ENCODE measurements at places on chromosomes 11 and 22.

- DNase-seq: no peak
These were observed 142.9 kb downstream of the SNX19 start for GRCh38 chr11:130773244-130773820.

GRCh38 chr22:20966883-20967696 lies at the start of gene AIFM3:
Gene AIFM3, plus strand, starts transcription at chr22:20967255. Its CDS starts 690 bp downstream, at chr22:20967945.
- no peak for DNase-seq

DNA sequence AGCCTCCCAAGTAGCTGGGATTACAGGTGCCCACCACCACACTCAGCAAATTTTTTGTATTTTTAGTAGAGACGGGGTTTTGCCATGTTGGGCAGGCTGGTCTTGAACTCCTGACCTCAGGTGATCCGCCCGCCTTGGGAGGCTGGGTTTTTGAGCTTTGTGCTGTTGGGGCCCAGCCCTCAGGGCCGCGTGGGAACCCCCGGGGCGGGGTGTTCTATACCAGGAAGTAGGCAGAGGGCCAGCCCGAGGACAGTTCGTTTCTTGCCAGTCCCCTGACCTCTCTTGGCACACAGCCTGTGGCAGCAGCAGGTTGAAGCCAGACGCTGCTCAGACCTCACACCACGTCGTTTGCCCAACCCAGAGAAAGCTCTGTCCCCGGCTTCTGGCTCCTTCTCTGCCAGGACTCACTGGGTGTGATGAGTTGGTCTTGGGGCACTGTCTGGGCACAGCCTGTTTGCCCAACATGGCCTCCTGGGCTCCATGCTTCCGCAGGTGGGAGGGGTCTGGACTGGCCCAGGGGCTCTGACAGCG lies 24.9 kb upstream of the CHKA start:
- no peak for DNase-seq

GRCh38 chr11:68038226-68038717 lies 553 bp upstream of the TCIRG1 start:
- DNase-seq: no peak

DNA sequence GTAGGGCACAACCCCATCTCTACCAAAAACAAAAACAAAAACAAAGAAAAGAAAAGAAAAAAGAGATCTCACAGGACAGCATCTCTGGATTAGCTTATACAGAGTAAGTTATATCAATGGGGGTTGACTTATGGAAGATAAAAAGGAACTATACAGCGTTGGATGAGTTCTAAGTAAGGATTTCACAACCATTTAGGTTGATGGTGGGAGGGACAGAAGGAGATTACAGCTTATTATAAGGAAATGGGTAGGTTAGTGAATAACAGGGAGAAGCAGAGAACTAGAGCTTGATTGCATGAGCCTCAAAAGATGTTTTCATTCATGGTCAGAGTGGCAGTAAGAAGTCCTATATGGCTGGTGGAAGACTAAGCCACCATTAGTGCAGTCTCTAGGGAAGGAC lies 60.3 kb downstream of the CECR2 start:
- DNase-seq: no peak

DNA sequence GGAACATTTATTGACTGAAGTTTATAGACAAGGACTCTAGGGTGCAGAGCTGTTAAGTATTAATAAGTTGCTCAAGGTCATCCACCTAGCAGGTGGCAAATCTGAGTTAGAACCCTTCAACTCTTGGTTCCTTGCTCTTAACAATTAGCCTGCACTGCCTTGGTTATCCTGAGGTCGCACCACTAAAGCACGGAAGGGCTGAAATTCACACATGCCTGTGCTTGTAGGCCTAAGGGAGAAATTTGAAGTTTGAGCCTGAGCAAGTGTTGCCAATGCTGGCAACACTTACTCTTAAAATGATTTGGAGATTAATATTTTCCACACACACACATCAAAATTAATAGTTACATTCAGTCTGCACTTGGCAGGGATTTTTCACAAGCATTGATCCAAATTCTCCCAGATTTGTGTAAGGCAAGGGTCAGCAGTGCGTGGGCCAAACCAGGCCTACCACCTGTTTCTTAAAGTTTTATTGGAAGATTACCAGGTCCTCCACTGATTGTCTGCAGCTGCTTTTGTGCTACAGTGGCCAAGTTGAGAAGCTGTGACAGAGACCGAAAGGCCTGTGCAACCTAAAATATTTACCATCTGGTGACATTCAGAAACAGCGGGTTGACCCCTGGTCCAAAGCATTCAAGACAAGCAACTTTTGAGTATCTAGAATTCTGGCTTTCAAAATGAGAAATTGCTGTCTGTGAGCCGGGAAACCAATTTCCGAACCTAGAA lies 16.3 kb downstream of the APOL5 start:
- no peak for DNase-seq

GRCh38 chr22:36755316-36755715 lies 20.6 kb downstream of the IFT27 start:
- DNase-seq: no peak

- no peak for DNase-seq
These were observed 9.3 kb downstream of the TENM4 start for GRCh38 chr11:79431535-79431934.

- no peak for DNase-seq
These were observed 10.0 kb upstream of the CCDC83 start for GRCh38 chr11:85845124-85845631.

DNA sequence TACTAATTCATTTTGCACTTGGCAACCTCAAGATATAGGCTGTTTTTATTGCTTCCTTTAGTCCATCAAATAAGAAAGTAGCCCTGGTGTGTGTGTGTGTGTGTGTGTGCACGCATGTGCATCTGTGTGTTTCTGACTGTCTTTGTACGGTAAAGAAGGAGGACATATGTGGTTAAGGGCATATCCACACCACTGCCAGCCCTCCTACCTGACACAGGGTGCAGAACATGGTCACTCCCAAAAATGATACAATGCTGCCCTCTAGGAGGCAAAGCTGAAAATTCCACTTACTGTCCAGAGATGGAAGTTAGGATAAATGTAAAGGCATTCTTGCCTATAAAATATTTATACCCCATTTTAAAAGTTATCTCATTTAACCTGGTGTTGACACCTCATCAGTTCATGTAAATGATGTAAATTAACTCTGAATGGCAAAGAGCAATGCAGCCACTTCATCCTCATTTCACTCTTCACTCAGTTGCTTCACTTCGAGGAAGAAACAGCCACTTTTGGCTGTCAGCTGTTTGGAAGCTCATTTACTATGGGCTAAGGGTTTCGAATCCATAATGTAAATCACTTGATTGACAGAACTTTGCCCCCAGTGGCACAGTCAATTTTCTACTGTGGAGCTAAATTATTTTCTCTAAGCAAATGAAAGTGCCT lies 83.1 kb upstream of the MTNR1B start:
- DNase-seq: peak; percentile 61

GRCh38 chr11:107827041-107827440 lies 31.5 kb downstream of the SLC35F2 start:
- DNase-seq: no peak

- no peak for DNase-seq
These were observed 15.9 kb downstream of the MCAT start for GRCh38 chr22:43127166-43127908.

GRCh38 chr11:75033916-75034315 lies 45.2 kb downstream of the NEU3 start:
- no peak for DNase-seq

GRCh38 chr11:133947321-133947756 lies 9.4 kb downstream of the IGSF9B start:
- DNase-seq: peak; percentile 58

DNA sequence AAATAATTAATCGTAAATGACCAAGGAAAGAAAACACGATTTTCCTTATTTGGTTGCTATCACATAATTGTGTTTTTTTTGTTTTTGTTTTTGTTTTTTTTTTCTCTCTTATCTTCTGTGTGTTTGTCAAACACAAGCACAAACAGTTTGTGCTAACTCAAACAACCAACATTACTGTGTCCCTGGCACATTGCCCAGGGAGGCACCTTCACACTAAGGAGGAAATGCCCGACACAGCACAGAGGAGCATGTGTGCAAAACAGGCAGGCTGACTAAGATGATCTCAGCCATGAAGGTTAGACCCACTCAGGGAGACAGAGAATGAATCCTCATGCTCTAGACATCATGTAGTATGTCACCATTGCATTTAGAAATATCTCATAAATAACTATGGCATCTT lies 130.1 kb downstream of the SOX6 start:
- peak; percentile 53 for DNase-seq

GRCh38 chr11:102322560-102322959 lies 5.3 kb downstream of the BIRC3 start:
- DNase-seq: no peak

DNA sequence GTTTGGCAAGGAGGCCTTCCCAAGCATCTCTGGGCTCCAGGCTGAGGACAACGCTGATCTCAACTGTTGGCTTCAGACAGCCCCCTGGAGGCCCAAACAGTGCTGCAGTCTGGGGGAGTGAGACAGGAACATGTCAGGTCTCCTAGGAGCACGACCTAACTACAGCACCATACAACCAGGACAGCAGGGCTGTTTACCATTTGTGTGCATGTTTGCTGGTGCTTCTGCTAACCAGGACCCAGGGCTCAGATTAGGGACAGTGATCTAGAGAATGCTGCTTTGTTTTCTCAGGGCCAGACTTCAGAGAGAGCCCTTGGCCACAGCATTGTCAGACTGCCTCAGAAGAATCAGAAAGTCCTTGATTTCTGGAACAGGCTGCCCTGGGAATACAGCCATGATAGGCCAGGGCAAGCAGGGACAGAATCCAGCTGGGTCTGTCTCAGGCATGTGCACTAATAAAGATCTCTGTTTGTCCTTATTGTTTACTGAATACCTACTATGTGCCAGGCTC lies 126.5 kb downstream of the VPREB1 start:
- no peak for DNase-seq

DNA sequence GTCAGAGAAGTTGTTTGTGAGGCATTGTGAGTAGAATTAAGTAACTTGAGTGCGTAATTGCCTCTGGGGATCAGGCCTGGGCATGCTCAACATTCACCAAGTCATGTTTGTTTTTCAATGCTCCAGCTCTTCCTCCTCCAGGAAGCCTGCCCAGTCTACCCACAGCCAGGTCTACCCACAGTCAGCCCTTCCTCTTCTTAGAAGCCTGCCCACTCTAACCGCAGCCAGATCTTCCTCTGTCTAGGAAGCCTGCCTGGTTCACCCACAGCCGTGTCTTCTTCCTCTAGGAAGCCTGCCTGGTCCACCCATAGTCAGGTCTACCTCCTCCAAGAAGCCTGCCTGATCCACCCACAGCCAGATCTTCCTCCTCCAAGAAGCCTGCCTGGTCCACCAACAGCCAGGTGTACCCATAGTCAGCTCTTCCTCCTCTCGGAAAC lies 25.0 kb downstream of the LRP5 start:
- no peak for DNase-seq

GRCh38 chr11:34600339-34601084 lies 20.4 kb upstream of the EHF start:
- DNase-seq: no peak

GRCh38 chr11:116543911-116544475 lies 228.8 kb downstream of the BUD13 start:
- no peak for DNase-seq

DNA sequence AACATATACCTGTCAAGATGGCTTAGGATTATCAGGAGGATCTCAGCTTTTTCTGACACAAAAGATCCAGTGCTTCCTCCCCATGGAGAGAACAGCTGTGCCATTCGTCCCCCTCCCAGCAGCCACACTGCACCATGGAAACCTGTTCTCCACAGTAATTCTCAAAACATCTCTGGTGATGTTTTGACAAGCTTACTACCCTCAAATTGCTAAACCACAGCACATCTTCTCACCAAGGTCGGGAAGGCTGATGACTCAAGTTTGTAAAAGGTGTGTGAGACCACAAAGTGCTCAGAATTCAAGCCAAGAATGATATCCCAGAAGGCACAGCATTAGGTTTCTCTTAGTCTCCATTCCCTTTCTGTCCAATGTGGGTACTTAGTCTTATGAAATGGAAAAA lies 3.9 kb upstream of the RAB38 start:
- no peak for DNase-seq

DNA sequence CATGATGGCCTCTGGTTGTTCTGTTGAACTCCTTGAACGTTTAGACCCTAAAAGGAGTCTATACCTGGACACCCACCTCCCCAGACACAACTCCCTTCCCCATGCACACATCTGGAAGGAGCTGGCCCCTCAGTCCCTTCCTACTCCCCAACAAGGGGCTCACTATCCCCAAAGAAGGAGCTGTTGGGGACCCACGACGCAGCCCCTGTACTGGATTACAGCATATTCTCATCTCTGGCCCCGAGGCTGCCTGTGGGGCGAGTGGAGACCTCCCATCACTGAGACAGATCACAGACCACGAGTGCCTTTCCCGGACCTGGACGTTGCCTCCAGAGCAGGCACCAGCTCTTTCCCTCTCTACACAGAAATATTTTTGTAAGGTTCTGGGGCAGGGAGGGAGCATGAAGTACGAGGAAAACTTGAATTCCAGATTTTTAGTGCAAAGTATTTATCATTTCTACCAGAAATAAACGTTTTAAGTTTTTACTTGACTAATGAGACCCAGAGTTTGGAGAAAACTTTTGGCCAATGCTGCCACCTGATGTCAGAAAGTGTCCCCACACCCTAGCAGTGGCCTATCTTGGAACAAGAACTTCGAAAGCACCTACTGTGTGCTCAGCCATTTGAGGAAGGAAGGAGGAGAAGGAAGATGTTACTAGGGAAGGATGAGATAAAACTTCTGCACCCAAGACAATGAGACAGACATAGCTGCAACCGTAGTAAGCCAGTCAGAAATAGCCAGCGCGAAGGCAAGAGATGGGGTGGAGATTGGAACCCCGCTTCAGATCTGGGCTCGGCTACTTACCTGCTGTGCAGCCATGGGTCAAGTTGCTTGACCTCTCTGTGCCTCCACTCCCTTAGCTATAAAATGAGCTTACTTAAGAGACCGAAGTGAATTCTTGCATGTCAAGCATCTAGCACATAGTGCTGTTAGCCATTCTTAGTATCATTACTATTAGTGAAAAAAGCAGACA lies 10.2 kb upstream of the POU2F3 start:
- no peak for DNase-seq

DNA sequence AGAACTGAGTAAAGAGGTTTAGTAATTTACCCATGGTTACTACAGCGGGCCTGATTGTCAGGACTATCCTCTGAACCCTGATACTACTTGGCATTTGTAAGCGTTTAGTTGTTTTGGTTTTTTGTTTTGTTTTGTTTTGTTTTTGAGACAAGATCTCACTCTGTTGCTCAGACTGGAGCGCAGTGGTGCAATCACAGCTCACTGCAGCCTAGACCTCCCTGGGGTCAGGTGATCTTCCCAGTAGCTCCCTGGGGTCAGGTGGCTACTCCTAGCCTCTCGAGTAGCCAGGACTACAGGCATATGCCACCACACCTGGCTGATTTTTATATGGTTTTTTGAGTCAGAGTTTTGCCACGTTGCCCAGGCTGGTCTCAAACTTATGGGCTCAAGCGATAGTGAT lies 118.6 kb downstream of the WNT11 start:
- DNase-seq: no peak

DNA sequence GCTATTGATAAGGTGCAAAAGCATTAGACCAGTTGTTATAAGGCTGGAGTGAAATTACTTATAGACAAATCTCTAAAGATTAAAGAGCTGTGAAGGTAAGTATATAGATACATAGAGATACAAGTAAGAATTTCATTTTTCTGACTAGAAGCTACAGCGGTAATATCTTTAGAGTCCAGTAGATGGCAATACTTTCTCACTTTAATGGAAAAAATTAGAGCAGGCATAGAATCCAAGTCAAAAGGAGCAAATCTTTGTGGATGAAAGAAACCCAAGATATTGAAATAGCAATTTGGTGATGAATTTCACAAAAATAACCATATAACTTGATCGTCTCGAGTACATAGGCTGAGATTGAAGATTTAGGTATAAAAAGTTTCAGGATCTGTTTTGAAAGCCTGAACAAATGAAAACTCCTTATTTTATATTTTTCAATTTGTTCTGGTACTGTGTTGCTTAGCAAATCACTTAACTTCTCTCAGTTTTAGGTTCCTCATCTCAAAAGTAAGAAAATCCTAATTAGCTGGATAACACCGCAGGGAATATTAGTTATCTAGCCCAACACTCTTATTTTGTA lies 81.9 kb downstream of the UVRAG start:
- no peak for DNase-seq

Measured in NCI-H2107 (cell line).